ENCODE measurements at places on chromosomes 5 and 9.

DNA sequence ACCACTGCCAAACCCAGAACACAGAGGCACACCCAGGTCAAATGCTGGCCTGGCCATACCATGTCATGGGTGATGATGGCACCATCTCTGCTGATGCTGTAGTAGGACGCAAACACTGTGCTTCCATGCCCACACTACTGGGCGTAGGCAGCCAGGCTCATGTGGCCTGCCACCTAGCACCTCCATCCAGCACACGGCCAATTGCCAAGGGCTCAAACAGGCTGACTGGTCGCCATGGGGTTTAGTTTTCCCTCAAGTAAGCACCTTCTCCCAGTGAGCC, 39.4 kb downstream of the BICD2 start:
- DNase-seq = peak; percentile 21
- no peak overlapping the region for H3K4me3 ChIP-seq
- peaks cover 14% of the 10 kb centered on the region for H3K4me1 ChIP-seq
- H3K27ac ChIP-seq = no peak overlapping the region
- H3K36me3 ChIP-seq = peaks cover 78% of the 10 kb centered on the region
- no peaks in the 10 kb centered on the region for H3K27me3 ChIP-seq

DNA sequence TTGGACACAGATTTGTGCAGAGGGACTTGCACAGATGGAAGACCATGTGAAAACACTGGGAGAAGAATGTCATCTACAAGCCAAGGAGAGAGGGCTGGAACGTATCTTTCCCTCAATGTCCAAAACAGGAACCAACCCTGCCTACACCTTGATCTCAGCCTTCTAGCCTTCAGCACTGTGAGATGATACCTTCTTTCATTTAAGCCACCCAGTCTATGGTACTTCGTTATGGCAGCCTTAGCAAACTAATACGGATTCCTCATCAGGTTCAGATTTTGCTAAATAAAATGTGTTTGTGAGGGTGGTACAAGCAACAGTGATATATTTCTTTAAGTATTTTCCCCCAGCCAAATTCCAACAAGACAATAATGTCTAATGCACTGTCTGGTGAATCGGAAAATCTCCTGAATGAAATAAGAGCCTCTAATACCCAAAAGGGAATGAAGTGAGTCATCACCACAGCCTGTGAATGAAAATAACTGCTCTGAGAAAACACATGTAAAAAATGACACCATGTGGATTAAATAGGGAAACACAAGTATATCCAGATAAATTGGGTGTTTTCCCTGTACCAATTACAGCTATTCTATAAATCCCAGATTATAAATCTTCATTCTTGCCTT, 182.8 kb upstream of the TARS1 start:
- H3K36me3 ChIP-seq = no peaks in the 10 kb centered on the region
- H3K27me3 ChIP-seq = no peaks in the 10 kb centered on the region
- DNase-seq = no peak
- H3K4me3 ChIP-seq = no peak overlapping the region

- peaks cover 27% of the 10 kb centered on the region for H3K4me1 ChIP-seq
- H3K27me3 ChIP-seq = no peaks in the 10 kb centered on the region
- no peak overlapping the region for H3K4me3 ChIP-seq
- H3K36me3 ChIP-seq = no peaks in the 10 kb centered on the region
- no peak overlapping the region for H3K27ac ChIP-seq
- no peak for DNase-seq
These were observed 216.0 kb downstream of the KDM4C start for GRCh38 chr9:6973762-6974161.

- no peaks in the 10 kb centered on the region for H3K27me3 ChIP-seq
- H3K27ac ChIP-seq = no peak overlapping the region
- peak; percentile 74 for DNase-seq
- H3K36me3 ChIP-seq = no peaks in the 10 kb centered on the region
- no peak overlapping the region for H3K4me3 ChIP-seq
These were observed 90.8 kb downstream of the PLPPR1 start for GRCh38 chr9:101119206-101119819.

DNA sequence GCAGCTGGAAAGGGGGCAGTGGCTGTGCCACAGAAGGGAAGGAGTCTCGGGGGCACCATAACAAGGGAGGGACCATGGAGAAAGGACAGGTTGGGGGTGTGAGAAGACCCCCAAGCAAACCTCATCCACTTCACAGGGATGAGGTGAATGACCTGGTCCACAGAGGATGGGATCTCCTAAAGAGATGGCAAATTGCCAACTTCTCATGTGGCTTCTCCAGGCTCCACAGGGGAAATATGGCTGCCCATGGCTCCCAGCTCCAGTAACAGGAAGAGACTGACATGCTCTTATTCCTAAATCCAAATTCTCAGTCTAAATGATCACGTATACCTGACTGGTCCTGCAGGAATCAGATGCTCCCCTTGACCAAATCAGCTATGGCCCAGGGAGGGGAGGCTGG, 340.4 kb downstream of the SPOCK1 start:
- no peaks in the 10 kb centered on the region for H3K36me3 ChIP-seq
- DNase-seq = no peak
- H3K27ac ChIP-seq = no peak overlapping the region
- H3K27me3 ChIP-seq = no peaks in the 10 kb centered on the region
- H3K4me3 ChIP-seq = no peak overlapping the region
- H3K4me1 ChIP-seq = no peaks in the 10 kb centered on the region

- no peak overlapping the region for H3K4me3 ChIP-seq
- H3K27ac ChIP-seq = no peak overlapping the region
- no peak for DNase-seq
- H3K36me3 ChIP-seq = peaks cover 10% of the 10 kb centered on the region
These were observed 13.0 kb downstream of the SMIM3 start for GRCh38 chr5:150791536-150791935.

GRCh38 chr5:25285136-25285535, 640.4 kb upstream of the CDH10 start:
- H3K4me1 ChIP-seq = no peaks in the 10 kb centered on the region
- H3K27me3 ChIP-seq = no peaks in the 10 kb centered on the region
- H3K36me3 ChIP-seq = no peaks in the 10 kb centered on the region
- H3K27ac ChIP-seq = no peak overlapping the region
- DNase-seq = no peak

All from stomach (tissue), 19 donors.